ENCODE measurements at places on chromosomes 2 and 18. TPM values are rescaled to one million over a fixed set of nuclear protein-coding genes. Genes with fewer than 3 reads are reported as not detected.

Gene SMCHD1
- total RNA-seq = 87.8 TPM

Gene PKDCC
- total RNA-seq = 77.8 TPM

Gene SMARCAL1
- total RNA-seq = 8.5 TPM

Gene CAPN14
- total RNA-seq = 0.52 TPM

Gene STK17B
- 130 TPM for total RNA-seq

Gene DLGAP1
- total RNA-seq = 0.24 TPM

Gene PDIA6
- 124 TPM for total RNA-seq

Gene UPP2
- not detected for total RNA-seq

DNA sequence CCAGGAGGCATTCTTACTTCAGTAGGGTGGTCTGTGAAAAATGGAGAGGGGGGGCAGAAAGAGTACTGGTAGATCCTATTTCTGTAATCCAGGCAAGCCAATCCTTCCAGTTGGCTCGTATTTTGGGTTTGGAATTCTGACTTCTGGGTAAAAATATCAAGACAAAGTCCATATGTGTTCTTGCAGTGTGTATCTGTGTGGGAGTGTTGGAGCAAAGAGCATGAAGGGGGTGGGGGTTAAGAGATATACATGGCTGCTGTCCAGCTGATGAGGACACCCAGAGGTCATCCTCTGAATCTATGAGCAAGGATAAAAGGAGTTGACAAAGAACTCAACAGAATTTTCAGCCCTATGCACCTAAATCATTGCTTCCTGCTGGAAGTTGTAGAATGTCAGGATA, 375.8 kb upstream of the PIK3C3 start:
- H3K27ac ChIP-seq = no peak overlapping the region
- no peaks in the 10 kb centered on the region for H3K36me3 ChIP-seq
- no peaks in the 10 kb centered on the region for H3K27me3 ChIP-seq
- DNase-seq = no peak
- H3K4me3 ChIP-seq = no peak overlapping the region

GRCh38 chr2:199739413-199740110, 111.4 kb downstream of the FTCDNL1 start:
- H3K4me1 ChIP-seq = no peaks in the 10 kb centered on the region
- H3K27ac ChIP-seq = no peak overlapping the region
- H3K4me3 ChIP-seq = no peak overlapping the region
- DNase-seq = peak; percentile 8
- peaks cover 9% of the 10 kb centered on the region for H3K27me3 ChIP-seq

DNA sequence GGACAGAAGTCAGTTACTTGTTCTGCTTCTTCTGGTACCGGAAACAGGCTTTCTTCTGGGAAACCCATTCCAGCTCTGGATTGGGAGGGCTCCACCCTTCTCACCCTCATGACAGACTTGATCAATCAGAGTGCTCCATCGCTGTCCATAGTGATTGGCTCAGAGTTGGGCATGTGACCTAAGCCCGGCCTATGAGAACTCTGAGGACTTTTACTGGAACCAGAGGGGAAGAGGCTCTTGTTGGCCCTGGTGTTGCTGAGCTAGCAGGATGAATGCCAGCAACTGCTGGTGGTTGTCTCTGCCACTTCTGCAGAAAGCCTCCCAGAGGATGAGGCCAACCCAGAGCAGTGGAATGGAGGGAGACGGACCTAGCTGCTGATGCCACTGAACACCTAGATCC, 33.3 kb downstream of the TMEM37 start:
- no peak overlapping the region for H3K4me3 ChIP-seq
- H3K27ac ChIP-seq = no peak overlapping the region
- DNase-seq = no peak
- no peaks in the 10 kb centered on the region for H3K4me1 ChIP-seq

DNA sequence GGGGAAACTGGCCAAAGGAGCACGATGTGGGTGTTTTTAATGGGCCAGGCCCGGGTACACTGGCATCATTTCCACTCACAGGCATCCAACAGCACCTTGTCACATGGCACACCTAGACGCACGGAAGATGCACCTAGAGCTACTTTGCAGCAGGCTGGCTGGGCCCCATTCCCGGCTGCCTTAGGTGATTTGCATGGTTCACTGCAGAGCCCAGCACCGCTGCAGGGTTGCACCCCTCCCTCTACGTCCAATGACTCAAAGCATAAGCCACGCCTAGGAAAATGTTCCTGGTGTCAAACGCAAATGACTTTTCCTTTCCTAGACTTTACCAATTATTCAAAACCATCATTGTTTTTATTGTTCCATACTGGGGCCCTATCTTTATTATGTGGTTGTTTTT, 222.9 kb downstream of the EIPR1 start:
- no peak overlapping the region for H3K27ac ChIP-seq
- peaks cover 13% of the 10 kb centered on the region for H3K4me1 ChIP-seq
- no peak for DNase-seq
- no peaks in the 10 kb centered on the region for H3K27me3 ChIP-seq
- no peaks in the 10 kb centered on the region for H3K36me3 ChIP-seq

GRCh38 chr18:37854396-37854795, 288.8 kb upstream of the CELF4 start:
- DNase-seq = no peak
- no peaks in the 10 kb centered on the region for H3K27me3 ChIP-seq
- no peak overlapping the region for H3K27ac ChIP-seq
- H3K4me3 ChIP-seq = no peak overlapping the region
- no peaks in the 10 kb centered on the region for H3K36me3 ChIP-seq
- no peaks in the 10 kb centered on the region for H3K4me1 ChIP-seq

DNA sequence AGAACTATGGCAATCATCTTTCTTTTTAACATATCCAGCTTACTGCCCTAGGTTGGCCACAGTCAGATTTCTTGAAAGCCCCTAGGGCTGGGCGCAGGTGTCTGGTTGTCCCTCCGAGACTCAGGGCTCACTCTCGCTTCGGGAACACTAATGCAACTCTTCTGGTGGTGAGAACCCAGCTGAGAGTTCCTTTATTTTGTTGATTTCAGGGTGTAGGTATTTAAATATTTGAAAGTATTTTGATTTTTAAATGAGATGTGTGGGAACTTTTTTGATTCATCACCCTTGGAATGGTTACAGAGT, 40.7 kb downstream of the INPP4A start:
- no peak overlapping the region for H3K4me3 ChIP-seq
- no peak overlapping the region for H3K27ac ChIP-seq
- DNase-seq = no peak
- H3K4me1 ChIP-seq = peaks cover 47% of the 10 kb centered on the region
- no peaks in the 10 kb centered on the region for H3K27me3 ChIP-seq

DNA sequence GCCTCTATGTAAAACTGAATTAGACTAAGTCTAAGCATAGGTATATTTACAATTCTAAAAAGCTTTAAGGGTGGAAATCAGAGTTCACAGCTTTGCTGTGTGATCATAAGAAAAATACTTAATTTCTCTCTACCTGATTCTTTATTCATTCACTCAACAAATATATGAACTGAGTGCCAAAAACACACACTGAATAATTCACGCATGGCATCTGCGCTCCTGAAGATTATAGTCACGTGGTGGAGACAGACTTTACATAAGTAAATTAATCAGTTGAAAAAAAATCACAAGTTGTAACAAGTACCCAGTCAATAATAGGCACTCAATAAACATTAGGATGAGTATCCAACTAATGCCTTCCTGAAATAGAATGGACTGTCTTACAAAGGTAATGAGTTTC, 351.6 kb downstream of the METTL4 start:
- H3K4me3 ChIP-seq = no peak overlapping the region
- no peaks in the 10 kb centered on the region for H3K4me1 ChIP-seq
- H3K36me3 ChIP-seq = no peaks in the 10 kb centered on the region

GRCh38 chr18:23032030-23032582, 99.0 kb downstream of the RBBP8 start:
- no peak for DNase-seq
- peaks cover 9% of the 10 kb centered on the region for H3K36me3 ChIP-seq
- no peaks in the 10 kb centered on the region for H3K4me1 ChIP-seq
- no peaks in the 10 kb centered on the region for H3K27me3 ChIP-seq
- H3K27ac ChIP-seq = no peak overlapping the region
- no peak overlapping the region for H3K4me3 ChIP-seq

- no peaks in the 10 kb centered on the region for H3K27me3 ChIP-seq
- no peaks in the 10 kb centered on the region for H3K4me1 ChIP-seq
- no peak overlapping the region for H3K4me3 ChIP-seq
- DNase-seq = no peak
- H3K36me3 ChIP-seq = no peaks in the 10 kb centered on the region
- no peak overlapping the region for H3K27ac ChIP-seq
Observed at GRCh38 chr18:46416706-46417638, 240.0 kb downstream of the LOXHD1 start.

DNA sequence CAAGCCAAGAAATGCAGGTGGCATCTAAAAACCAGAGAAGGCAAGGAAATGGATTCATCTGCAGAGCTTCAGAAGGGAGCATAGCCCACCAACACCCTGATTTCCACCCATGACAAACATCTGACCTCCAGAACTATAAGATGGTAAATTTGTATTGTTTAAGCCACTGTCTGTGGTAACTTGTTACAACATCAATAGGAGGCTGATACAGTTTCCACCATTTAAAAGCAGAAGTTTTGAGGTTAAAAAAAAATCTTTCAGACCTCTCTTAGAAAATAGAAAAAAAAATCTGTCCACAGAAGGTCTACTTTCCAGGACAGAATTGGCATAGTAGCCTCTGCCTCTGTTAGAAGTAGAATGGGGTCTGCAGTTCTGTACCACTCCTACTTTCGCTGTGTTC, 37.2 kb downstream of the SLC40A1 start:
- no peak overlapping the region for H3K27ac ChIP-seq
- H3K27me3 ChIP-seq = no peaks in the 10 kb centered on the region
- no peak overlapping the region for H3K4me3 ChIP-seq
- no peaks in the 10 kb centered on the region for H3K4me1 ChIP-seq
- H3K36me3 ChIP-seq = no peaks in the 10 kb centered on the region

- H3K36me3 ChIP-seq = no peaks in the 10 kb centered on the region
- DNase-seq = no peak
- no peak overlapping the region for H3K4me3 ChIP-seq
- no peak overlapping the region for H3K27ac ChIP-seq
- H3K27me3 ChIP-seq = no peaks in the 10 kb centered on the region
- H3K4me1 ChIP-seq = no peaks in the 10 kb centered on the region
Observed at GRCh38 chr18:68555879-68556301, 159.0 kb downstream of the TMX3 start.

- H3K27ac ChIP-seq = no peak overlapping the region
- H3K36me3 ChIP-seq = no peaks in the 10 kb centered on the region
- H3K4me3 ChIP-seq = no peak overlapping the region
- DNase-seq = no peak
Observed at GRCh38 chr2:84925336-84925723, 19.9 kb downstream of the TMSB10 start.

DNA sequence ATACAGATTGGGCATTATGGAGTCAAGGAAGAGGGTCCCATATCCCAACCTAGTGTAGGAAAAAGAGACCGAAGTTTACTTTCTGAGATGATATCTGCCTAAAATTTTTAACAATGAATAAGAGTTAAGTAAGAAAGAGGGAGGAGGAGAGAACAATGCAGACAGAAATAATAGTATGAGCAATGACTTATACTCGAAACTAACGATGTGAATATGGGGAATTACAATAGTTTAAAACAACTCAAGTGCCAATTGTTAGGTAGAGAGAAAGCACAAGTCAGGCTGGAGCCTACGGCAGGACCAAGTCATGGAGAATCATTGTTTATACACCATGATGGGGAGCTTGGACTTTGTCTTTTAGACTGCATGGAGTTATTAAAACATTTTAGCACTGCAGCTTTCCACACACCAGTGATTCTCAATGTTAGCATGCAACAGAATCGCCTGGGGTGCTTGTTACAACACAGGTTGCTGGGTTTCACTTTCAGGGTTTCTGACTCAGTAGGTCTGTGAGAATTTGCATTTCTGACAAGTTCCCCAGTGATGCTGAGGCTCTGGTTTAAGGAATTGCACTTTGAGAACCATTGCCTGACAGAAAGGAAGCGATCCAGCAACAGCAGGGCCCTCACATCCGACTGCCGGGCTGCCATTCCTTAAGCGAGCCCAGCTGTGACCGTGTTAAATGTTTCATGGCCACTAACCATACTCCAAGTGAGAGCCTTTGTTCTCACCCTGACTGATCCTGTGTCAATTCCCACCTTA, 511.2 kb downstream of the DCDC2C start:
- no peak for DNase-seq
- H3K4me1 ChIP-seq = no peaks in the 10 kb centered on the region
- H3K27me3 ChIP-seq = no peaks in the 10 kb centered on the region
- H3K36me3 ChIP-seq = no peaks in the 10 kb centered on the region
- no peak overlapping the region for H3K4me3 ChIP-seq

DNA sequence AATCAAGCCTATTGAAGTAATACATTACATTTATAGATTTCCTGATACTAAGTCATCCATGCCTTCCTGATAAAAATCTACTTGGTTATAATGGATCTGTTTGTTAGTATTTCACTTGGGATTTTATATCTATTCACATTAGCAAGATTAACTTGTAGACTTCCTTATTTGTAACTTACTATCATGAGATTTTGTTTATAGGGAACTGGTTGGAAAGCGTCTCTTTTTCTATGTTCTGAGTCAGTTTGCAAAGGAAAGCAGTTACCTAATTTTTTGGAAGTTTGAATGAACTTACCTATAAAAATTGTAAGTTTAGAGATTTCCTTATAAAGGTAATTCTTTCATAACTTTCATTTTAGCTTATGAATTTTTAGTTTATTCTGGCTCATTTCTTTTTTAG, 141.4 kb downstream of the SMAD7 start:
- no peaks in the 10 kb centered on the region for H3K27me3 ChIP-seq
- H3K36me3 ChIP-seq = no peaks in the 10 kb centered on the region
- no peak overlapping the region for H3K27ac ChIP-seq
- H3K4me3 ChIP-seq = no peak overlapping the region
- H3K4me1 ChIP-seq = peaks cover 8% of the 10 kb centered on the region
- DNase-seq = no peak

- no peak overlapping the region for H3K27ac ChIP-seq
- no peaks in the 10 kb centered on the region for H3K27me3 ChIP-seq
- no peaks in the 10 kb centered on the region for H3K36me3 ChIP-seq
- DNase-seq = no peak
- H3K4me3 ChIP-seq = no peak overlapping the region
Observed at GRCh38 chr2:43461453-43462073, 134.3 kb downstream of the THADA start.

DNA sequence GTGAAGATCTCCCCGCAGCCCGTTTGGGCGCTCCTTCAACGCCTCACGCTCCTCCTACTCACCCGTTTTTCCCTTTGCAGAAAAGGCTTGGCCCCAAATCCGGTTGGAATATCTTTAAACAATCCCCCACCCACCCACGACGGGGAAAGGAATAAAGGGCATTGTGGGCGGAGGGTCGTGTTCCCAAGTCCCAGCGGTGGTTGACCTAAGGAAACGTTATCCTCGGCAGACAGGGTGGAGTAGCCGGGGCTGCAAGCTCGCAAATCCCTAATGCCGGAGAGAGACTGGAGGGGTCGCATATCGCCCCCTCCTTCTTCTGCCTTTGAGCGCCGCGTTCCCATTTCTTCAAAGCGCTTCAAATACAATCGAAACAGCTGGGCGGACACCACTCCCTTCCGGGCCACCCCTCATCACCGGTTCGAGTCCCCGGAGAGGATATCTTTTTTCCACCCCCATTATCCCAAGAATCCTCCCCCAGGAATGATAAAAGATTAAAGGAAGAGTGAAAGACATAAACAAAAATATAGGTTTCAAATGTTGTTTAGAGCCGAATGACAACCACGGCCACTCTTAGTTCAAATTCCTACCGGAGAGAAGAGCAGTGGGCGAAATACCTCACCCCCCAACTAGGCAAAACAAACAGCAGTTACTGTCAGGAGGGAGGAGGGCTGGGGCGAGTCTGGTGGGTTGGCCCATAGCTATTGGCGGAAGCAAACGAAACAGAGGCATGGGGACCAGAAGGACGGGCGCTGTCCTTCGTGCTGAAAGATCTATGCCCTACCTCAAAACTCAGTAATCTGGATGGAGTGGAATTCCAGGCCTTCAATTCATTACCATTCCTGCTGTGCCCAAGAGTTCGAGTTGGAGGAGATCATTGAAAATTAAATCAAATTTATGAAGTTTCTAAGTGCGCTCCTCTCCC, 2.8 kb upstream of the GAD1 start:
- H3K27ac ChIP-seq = no peak overlapping the region
- peaks cover 73% of the 10 kb centered on the region for H3K27me3 ChIP-seq
- DNase-seq = no peak
- no peak overlapping the region for H3K4me3 ChIP-seq

Data from thymus (tissue), 14 donors.